GM12892 (cell line): ENCODE measurements at places on chromosomes 16 and 17.

GRCh38 chr17:80931421-80932265, 60.0 kb upstream of the CHMP6 start:
- no peak for DNase-seq

GRCh38 chr17:21119247-21119918, 7.4 kb upstream of the DHRS7B start:
- peak; percentile 47 for DNase-seq

GRCh38 chr16:24848065-24848464, 2.3 kb downstream of the SLC5A11 start:
- no peak for DNase-seq

- DNase-seq = no peak
Measured at GRCh38 chr17:75754378-75755204, 10.4 kb downstream of the GALK1 start.

DNA sequence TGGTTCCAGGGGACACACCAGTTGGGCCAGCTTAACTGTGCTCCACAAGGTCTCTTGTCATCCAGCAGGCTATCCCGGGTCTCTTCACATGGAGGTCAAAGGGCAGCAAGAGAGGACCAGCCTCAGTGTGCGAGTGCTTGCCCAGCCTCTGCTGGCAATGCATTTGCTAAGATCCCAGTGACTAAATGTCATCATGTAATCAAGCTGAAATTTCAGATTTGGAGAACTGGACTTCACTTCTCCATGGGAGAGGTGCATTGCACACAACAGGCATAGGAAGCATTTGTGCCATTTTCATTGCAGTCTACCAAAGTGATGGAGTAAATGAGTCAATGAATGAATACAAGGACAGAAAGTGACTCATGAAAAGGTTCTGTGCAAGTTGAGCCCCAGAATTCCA, 51.2 kb upstream of the KDM8 start:
- DNase-seq = no peak

GRCh38 chr16:2855536-2855935, 2.4 kb downstream of the PRSS22 start:
- no peak for DNase-seq

DNA sequence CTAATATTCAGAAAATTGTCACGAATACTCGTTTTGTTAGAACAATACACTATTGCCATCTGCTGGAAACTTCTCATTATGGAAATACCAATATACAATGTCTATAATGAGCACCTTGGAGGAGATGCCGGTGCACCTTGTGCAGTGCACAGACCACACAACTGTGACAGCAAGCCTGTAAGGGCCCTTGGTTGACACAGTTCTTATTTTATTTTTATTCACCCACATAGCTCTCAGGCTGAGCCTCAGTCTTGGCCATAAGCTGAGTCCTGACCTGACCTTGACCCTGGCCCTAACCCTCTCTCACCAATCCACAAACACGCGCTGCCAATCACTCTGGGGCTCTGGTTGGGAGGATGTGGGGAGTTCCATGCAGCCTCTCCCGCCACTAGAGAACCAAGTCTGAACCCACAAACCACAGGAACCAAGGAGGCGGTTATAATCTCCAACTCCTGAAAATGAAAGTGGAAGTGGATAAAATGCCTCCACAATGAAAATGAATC, 7.6 kb downstream of the AIPL1 start:
- DNase-seq = peak; percentile 44

DNA sequence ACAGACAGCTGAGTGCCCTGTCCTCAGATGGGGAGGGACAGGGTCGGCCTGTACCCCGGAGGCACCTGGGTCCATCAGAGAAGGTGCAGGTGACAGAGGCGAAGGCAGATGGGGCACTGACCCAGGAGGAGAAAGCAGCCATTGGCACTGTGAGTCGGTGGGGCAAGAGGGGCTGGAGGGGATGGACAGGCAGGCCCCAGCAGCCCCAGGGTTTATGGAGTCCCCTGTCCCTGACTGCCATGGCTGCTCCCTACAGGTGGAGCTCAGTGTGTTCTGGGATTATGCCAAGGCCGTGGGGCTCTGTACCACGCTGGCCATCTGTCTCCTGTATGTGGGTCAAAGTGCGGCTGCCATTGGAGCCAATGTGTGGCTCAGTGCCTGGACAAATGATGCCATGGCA, 32.1 kb downstream of the ANKRD40 start:
- DNase-seq = no peak

DNA sequence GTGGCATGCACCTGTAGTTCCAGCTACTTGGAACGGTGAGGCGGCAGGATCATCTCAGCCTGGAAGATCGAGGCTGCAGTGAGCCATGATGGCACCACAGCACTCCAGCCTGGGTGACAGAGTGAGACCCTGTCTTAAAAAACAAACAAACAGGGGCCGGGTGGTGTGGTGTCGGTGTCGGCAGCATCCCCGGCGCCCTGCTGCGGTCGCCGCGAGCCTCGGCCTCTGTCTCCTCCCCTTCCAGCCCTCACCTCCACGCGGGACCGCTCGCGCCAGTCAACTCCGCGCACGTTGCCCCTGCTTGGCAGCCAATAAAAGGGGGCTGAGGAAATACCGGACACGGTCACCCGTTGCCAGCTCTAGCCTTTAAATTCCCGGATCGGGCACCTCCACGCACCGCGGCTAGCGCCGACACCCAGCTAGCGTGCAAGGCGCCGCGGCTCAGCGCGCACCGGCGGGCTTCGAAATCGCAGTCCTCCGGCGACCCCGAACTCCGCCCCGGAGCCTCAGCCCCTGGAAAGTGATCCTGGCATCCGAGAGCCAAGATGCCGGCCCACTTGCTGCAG, 204.7 kb downstream of the CDRT15L2 start:
- DNase-seq = no peak

DNA sequence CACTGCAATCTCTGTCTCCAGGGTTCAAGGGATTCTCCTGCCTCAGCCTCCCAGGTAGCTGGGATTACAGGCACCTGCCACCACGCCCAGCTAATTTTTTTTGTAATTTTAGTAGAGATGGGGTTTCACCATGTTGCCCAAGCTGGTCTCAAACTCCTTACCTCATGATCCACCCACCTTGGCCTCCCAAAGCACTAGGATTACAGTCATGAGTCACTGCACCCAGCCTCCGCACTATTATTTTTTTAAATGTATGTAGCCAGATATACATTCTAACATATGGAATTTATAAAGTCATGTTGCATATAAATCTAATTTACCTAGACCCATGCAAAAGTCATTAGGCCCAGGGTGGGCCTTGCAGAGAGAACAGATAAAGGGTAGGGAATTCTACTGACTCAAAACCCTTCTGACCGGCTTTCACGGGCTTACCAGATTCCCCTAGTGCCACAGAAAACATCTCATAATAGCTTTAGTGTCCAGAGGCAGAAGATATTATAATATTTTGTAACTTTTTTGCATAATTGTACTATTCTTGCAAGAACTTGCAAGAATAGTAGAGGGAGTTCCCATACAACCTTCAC, 20.5 kb upstream of the HELZ start:
- DNase-seq = no peak

GRCh38 chr17:80153004-80153403, 6.1 kb upstream of the EIF4A3 start:
- DNase-seq = no peak

DNA sequence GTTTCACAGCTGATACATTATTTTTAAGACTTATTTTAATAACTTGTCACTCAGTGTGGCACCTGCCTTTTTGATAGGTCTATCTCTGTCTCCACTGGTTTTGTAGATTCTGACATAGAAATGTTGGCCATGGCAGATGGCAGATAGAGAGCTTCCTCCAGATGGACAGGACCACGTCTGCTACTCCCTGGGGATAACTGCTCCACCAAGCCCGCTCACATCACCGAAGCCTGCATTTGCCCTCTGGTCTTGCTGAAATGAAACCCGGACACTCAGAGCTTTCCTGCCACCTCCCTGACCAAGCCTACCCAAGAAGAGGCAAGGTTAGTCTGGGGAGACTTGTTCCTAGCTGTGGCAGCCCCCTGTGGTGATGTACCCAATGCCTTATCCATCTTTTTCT, 16.4 kb upstream of the HAP1 start:
- DNase-seq = no peak

GRCh38 chr16:67608364-67608763, 36.6 kb upstream of the CARMIL2 start:
- peak; percentile 24 for DNase-seq

DNA sequence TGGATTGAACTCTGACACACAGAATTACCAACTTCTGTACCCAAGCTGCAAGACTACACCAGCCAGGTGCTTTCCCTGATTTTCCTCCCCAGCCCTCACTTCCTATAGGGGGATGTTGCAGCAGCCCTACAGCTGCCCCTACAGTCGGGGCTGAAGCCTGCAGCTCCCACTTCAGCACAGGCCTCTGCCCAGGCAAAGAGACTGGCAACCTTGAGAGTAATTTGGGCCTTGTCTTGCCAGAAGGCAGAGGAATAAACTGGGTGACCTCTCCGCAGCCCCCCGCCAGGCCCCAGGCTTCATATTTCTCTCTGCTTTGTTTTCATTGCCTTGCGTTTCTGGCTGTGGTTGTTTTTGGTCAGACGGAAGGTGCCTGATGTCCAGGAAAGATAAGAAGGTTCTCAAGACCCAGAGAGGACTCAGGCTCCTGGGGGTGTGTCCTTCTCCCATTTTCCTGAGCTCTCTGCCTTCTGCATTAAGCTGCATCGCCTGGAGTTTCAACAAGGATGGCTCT, 32.0 kb downstream of the SLC6A4 start:
- DNase-seq = no peak

DNA sequence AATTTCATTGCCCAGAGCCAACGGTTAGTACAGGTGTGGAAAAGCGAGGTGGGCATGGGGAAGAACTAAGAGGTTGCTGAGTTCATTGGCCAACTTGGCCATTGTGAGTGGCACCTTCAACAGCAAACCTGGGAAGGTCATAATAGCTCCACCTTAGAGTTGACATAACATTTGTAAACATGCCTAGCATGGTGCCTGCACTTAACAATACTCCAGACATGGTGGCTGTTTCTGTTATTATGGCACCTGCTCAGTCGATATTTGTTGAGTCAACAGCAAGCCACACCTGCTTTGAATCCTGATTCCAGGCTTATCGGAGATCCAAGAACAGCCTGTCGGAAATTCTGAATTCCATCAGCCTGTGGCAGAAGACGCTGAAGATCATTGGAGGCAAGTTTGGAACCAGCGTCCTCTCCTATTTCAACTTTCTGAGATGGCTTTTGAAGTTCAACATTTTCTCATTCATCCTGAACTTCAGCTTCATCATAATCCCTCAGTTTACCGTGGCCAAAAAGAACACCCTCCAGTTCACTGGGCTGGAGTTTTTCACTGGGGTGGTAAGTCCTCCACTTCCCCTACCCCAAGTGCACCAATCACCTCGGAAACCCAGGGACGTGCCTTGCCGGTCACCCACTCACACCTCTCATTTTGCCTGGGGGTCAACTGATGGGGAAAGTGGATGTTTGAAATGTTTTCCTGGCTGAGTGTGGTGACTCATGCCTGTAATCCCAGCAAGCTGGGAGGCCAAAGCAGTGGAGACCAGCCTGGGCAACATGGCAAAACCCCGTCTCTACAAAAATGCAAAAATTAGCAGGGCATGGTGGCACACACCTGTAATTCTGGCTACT, 46.0 kb downstream of the TMC5 start:
- no peak for DNase-seq

GRCh38 chr17:64318068-64318467, 55.0 kb upstream of the TEX2 start:
- no peak for DNase-seq

- DNase-seq = no peak
Measured at GRCh38 chr17:74271901-74272561, 2.0 kb upstream of the DNAI2 start.

DNA sequence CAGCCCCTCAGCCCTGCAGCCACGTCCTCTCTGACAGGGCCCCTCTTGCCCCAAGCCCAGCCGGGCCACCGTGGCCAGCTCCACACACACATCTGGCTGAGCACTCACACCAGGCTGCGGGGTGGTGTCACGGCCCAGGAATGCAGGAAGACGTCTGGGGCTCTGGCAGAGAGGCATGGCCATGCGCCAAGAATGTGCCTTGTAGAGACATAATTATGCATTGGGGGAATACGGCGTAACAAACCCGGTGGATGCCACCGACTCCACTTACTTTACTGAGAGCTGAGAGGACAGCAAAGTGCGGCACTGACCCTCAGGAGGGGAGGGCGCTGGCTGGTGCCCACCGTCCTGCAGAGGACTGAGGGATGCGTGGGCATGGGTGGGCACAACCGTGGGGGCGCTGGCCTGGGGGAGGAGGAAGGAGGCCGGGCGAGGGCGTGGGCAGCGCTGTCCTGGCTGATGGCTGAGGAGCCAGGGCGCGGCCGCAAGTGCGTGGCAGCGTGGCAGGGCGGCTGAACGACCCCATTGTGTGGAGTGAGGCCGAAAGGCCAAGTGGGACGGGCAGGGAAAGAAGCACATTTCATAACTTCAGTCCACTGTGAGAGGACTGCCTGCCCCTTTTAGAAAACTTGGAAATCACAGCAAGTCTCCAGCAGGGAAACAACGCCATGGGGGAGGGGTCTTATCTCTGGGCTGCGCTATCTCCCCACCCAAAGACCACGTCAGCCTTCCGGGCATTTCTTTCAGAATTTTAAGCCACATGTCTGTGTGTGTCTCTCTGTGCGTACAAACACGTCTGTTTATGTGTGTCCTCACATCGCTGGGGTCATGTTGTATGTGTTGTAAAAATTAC, 30.6 kb downstream of the METRNL start:
- DNase-seq = no peak
